A549 treated with Hydrocortisone at 1 μM for 4 hours (cell line): ENCODE measurements at places on chromosomes 3 and 15. TPM values are rescaled to one million over a fixed set of nuclear protein-coding genes. Genes with fewer than 3 reads are reported as not detected.

The RPL22L1 gene
- total RNA-seq, result 204 to 312 TPM (median 276 TPM) in 5 replicates

The ECE2 gene
- total RNA-seq, result not detected in 5 replicates

The TGM4 gene
- 0.12 to 0.30 TPM (median 0.16 TPM) in 5 replicates for total RNA-seq

The WWTR1 gene
- total RNA-seq, result 143 to 172 TPM (median 159 TPM) in 5 replicates

The KCNAB1 gene
- total RNA-seq, result not detected in 5 replicates

The CADM2 gene
- total RNA-seq, result 0.10 to 0.30 TPM (median 0.21 TPM) in 4 of 5 replicates, not detected in the other

The TLR9 gene
- 0.02 to 0.03 TPM in 2 of 5 replicates, not detected in the others for total RNA-seq

The KLHL40 gene
- not detected in 5 replicates for total RNA-seq

The PRTG gene
- total RNA-seq, result 8.3 to 11.1 TPM (median 10.2 TPM) in 5 replicates

The SUSD5 gene
- 2.7 to 5.1 TPM (median 3.4 TPM) in 5 replicates for total RNA-seq

The CLRN1 gene
- total RNA-seq, result not detected in 5 replicates

The CCR8 gene
- total RNA-seq, result not detected in 5 replicates

The SCG3 gene
- 0.03 to 0.09 TPM (median 0.05 TPM) in 4 of 5 replicates, not detected in the other for total RNA-seq

The CMTM7 gene
- total RNA-seq, result 22.0 to 38.3 TPM (median 35.2 TPM) in 5 replicates

The CHRNA7 gene
- 3.4 to 5.2 TPM (median 3.8 TPM) in 5 replicates for total RNA-seq

The PRKCD gene
- 39.7 to 48.1 TPM (median 43.5 TPM) in 5 replicates for total RNA-seq

The CIP2A gene
- 14.3 to 22.8 TPM (median 18.9 TPM) in 5 replicates for total RNA-seq

The IL1RAP gene
- 3.6 to 6.2 TPM (median 5.2 TPM) in 5 replicates for total RNA-seq

The STAC gene
- 1.7 to 2.2 TPM (median 2.0 TPM) in 5 replicates for total RNA-seq

The MEGF11 gene
- total RNA-seq, result 0.17 to 0.76 TPM (median 0.30 TPM) in 5 replicates

The CRABP1 gene
- 0.68 to 2.0 TPM (median 1.1 TPM) in 5 replicates for total RNA-seq

The DOCK3 gene
- 0.29 to 0.38 TPM (median 0.35 TPM) in 5 replicates for total RNA-seq

The TWF2 gene
- 59.1 to 71.2 TPM (median 66.9 TPM) in 5 replicates for total RNA-seq

The GFM1 gene
- 38.7 to 63.5 TPM (median 41.5 TPM) in 5 replicates for total RNA-seq

The UBP1 gene
- total RNA-seq, result 46.3 to 64.2 TPM (median 50.6 TPM) in 5 replicates

The CFAP100 gene
- not detected in 5 replicates for total RNA-seq

The MINAR1 gene
- total RNA-seq, result 0.39 to 0.61 TPM (median 0.51 TPM) in 5 replicates

The C3orf85 gene
- not detected in 5 replicates for total RNA-seq

The SLC25A36 gene
- total RNA-seq, result 13.1 to 22.7 TPM (median 20.9 TPM) in 5 replicates

The ATG7 gene
- total RNA-seq, result 14.6 to 21.9 TPM (median 15.8 TPM) in 5 replicates

The CX3CR1 gene
- 0.06 to 0.09 TPM (median 0.07 TPM) in 3 of 5 replicates, not detected in the others for total RNA-seq
